ENCODE measurements at places on chromosomes 7 and 10.

GRCh38 chr10:73096041-73096448, 621 bp downstream of the P4HA1 start:
- no peak for DNase-seq

DNA sequence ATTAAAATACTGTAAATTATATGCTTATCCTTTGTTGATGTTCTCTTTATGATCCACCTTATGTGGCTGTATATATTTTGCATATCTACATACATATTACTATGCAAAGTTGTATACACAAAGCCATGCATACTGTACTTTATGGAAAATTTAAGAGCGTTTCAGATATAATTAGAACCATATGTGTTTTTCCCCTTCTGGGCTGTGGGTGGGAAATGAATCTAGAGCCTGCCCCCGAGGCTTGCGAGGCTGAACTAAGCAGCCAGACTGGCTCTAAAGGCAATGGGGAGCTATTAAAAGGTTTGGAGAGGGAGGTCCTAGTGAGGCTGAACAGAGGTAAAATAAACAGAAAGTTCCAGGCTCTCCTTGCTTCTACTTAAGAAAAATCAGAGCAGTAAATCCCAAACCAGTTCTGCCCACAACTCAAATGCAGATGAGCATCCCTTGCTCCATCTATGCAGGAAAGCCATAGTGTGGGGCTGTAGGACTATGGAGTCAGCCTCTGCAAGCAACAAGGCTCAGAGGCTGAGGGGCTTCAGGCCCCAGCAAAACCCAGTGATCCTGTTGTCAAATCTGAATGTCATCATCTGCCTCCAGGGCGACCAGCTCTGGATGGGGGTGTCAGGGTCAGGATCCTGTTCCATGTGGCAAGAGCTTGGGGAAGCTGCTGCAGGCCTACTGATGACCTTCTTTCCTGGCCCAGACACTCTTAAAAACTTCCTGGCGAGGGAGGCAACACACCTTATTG, 14.1 kb upstream of the DDIT4 start:
- DNase-seq, result no peak

DNA sequence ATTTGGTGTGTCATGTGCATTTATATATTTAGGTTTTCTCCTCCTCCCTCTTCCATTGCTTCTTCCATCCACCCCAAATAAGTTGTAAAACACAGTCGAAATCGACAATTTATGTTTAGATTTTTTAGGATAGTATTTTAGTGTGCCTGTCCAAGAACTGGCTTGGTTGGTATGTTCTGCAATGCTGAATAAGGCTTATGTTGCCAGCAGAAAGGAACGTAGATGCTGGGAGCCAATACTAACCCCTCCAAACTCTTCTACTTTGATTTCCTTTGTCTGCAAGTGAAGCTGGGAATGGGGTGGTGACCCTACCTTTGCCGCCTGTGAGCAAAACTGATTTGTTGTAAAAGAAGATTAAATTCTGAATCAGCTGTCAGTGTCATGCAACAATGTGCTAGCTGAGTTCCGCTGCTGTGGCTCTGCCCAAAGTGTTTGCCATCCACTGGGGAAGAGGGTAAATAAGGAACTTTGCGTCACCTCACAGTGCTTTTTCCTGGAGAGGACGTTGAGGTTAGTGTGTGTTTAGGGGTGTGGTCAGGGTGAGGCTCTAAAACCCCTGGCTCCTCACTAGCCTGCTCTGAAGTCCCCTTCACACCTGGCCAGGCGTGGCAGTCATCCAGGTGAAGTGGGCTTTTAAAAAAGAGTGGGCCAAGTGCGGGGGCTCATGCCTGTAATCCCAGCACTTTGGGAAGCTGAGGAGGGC, 44.4 kb downstream of the TACC2 start:
- no peak for DNase-seq

- no peak for DNase-seq
Measured at GRCh38 chr10:109820620-109821405, 102.5 kb downstream of the XPNPEP1 start.

DNA sequence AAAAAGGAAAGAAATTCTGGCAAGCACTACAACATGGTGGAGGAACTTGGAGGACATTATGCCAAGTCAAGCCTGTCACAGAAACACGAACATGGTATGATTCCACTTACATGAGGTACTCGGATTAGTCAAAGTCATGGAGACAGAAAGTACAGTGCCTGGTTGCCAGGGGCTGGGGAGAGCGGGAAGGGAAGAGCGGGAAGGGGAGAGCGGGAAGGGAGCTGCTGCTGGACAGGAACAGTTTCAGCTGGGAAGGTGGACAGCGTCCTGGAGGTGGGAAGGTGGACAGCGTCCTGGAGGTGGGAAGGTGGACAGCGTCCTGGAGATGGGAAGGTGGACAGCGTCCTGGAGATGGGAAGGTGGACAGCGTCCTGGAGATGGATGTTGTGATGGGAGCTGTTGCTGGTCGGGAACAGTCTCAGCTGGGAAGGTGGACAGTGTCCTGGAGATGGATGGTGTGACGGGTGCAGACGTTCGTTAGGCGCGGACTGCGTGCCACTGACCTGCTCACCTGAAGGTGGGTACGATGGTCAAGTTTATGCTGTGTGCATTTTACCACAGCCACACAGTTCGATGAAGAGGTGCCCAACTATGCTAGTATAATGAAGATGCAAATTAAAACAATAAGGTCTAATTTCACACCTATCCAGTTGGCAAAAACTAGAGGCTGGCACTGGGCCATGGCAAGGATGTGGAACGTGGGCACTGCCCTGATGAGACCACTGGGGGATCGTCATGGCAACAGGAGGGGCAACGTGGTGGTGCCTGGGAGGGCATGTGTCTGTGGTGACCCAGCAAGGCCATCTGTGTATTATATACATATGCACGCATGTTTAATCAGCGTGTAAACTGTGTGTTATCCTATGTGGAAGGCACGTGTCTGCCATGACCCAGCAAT, 103.8 kb downstream of the NKX6-2 start:
- no peak for DNase-seq

GRCh38 chr10:5940807-5941218, 36.5 kb downstream of the IL15RA start:
- DNase-seq, result no peak

DNA sequence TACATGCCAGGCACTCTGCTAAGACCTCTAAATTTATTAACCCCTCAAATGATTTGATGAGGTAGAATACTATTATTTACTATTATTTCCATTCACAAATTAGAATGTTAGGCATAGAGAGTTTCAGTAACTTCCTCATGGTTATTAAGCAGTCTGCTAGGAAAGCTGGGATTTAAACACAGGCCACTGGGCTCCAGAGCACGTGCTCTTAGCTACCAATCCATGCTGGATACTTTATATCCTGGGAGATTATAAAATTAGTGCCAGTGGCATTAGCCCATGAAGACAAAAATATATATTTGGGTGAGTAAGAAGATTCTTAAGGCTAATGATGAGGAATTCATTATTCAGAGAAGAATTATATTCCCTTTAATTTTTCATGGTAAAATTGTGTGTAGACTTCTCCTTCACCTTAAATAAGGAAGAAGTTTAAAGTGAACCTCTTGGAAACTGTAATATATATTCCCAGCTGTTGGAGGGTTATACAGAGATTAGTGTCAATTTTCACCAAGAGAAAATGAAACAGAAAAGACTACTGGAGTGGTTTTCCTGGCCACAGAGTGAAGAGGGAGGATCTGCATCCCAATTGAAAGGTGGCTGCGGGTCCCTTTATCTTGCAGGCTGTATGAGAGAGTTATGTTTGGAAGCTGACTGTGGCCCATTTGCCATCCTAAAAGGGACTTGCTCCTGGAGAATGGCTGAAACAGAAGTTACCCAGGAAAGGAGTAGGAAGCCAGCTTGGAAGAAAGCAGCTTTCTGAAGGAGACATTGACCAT, 334.3 kb upstream of the TEX47 start:
- DNase-seq, result no peak

DNA sequence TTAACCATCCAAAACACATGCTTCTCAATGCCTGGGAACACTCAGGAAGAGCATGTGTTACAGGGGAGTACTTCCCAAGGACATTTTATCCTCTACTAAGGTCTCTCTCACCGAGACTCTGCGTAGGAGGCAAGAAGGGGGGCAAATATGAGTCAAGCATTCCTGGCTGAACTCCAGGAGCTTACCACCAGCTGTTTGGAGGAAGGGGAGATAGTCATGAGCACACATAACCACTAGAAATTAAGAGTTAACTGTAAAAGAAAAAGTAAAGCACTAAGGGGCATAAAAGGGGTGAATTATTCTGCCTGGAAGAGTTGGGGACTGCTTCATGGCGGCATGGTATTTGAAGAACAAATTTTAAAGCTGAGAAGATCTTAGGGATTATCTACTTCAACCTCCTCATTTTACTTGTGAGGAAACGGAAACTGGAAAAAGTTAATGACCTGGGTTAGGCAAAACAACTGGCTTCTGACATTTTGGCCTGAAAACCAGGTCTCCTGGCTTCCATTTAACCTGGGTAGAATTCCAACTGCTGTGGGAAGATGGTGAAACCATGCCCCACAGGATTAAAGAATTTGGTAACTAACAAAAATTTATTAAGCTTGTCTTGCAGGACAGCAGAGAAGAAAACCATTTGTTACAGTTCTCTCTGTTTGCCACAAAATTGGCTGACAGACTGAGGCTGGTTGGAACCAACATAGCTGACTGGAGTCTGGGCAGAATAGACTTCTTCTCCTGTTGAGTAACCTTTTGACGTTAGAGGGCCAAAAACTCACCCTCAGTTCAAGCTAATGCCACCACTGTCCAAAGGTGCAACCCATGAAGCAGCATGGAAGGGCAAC, 85.5 kb downstream of the SLC25A13 start:
- DNase-seq, result no peak

- DNase-seq, result no peak
Measured at GRCh38 chr10:128027306-128027705, 98.9 kb downstream of the MKI67 start.

DNA sequence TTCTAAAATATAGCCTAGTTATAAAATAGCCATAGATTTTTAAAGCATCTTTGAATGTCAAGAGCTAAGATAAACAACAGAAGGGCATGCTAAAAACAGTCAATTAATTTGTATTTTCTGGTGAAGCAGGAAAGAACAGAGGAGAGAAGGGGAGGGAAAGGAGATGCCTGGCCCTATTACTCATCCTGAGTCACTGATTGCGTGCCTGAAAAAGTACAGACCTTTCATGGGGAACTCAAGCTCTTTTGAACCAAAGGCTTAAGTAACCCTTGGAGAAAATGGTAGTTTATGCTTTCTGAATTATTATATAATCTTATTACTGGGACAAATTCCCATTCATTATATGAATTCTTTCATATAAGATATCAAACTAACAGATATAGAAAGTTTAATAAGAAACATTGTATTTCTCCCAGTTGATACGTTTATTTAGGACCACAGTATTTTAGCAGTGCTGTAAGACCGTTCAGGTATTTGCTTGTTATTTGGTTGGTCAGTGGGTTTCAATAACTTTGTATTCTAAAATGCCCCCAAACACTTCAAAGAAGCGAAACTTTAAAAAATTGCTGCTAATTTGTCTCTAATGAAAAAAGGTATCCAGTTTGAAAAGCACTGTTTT, 151.3 kb downstream of the HGF start:
- DNase-seq, result no peak

DNA sequence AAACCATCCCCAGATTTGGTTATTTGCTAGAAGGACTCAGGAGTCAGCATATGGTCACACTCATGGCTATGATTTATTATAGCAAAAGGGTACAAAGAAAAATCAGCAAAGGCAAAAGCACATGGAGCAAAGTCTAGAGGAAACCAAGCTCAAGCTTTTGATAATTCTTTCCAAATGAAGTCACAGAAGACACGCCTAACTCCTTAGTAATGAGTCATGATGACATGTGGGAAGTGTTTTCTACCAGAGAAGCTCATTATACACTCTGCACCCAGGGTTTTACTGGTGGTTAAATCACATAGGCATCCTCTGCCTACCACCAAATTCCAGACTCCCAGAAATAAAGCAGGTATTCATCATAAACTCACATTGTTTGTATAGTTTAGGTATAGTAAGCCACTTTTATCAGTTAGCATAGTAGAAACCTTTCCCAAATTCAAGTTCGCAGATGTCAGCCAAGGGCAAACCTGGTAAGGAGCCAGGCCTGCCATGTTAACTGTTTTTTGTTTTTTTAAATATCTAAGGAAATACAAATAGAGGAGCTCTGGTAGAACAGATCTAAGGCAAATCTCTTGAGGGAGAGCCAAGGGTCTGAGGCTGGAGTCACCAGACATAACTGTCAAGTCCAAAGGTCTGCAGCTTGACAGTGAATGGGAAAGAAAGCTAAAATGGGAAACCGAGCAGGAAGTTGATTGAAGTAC, 15.4 kb upstream of the HIBADH start:
- DNase-seq, result no peak

GRCh38 chr10:59781511-59781910, 28.3 kb upstream of the MRLN start:
- no peak for DNase-seq

GRCh38 chr10:86400705-86401587, 34.4 kb upstream of the GRID1 start:
- no peak for DNase-seq

All from iPS DF 6.9 (cell line).